ENCODE measurements at places on chromosomes 5 and 9. TPM values are rescaled to one million over a fixed set of nuclear protein-coding genes. Genes with fewer than 3 reads are reported as not detected.
A peak's percentile ranks its signal among the peaks of the same experiment; 100 is the strongest.

GRCh38 chr9:34086864-34087263, 38.2 kb upstream of the UBAP2 start:
- DNase-seq: no peak
- H3K27ac ChIP-seq: peak overlapping the region; percentile 50
- H3K4me3 ChIP-seq: no peak overlapping the region
- H3K36me3 ChIP-seq: peaks cover 11% of the 10 kb centered on the region
- H3K27me3 ChIP-seq: no peaks in the 10 kb centered on the region

- H3K27ac ChIP-seq: no peak overlapping the region
- no peak overlapping the region for H3K4me3 ChIP-seq
- H3K27me3 ChIP-seq: no peaks in the 10 kb centered on the region
- H3K4me1 ChIP-seq: no peaks in the 10 kb centered on the region
Observed at GRCh38 chr9:17994695-17995425, 416.0 kb downstream of the SH3GL2 start.

DNA sequence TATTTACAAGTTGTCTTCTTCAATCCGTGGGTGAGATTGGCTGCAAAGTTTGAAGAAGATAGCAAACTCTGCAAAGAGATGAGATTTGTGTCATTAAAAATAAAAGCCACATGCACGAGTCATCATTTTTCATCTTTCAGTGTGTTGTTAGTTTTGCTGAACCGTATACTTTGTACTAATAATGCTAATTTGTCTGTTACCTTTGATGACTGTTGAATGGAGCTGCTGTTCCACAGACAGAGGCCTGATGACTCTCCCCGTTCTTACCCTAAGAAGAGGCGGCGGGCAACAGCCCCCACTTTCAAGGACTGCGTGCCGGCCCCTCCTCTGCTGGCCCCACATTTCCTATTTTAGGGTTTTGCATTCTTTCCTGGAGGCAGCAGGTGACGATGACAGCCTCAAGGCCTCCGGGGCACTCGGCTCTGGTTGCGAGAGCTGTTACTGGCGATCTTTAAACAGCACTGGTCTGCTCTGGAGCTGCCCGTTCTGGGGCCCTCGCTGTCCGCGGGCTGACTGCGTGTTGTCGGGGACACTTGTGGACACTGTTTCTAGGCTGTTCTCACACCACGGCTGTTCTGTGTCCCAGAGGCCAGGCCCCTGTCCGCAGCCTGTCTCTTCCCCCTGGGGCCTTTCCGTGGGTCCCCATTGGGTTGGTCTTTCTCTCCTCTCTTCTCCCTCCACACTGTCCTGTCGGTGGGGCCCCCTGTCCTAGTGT, 35.1 kb downstream of the NDUFS6 start:
- no peaks in the 10 kb centered on the region for H3K4me1 ChIP-seq
- no peak overlapping the region for H3K4me3 ChIP-seq
- peaks cover 12% of the 10 kb centered on the region for H3K27me3 ChIP-seq
- no peak for DNase-seq

DNA sequence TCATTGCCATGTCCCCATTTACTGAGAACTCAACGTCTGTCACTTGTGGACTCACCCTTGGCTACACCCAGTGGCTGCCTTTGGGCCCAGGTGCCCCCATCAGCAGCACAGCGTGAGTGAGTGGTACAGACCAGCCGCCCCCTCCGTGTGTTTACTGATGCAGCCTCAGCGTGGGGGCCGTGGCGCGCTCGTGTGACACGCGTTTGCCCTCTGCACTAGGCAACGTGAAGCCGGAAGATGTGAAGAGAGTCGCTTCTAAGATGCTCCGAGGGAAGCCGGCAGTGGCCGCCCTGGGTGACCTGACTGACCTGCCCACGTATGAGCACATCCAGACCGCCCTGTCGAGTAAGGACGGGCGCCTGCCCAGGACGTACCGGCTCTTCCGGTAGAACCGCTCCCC, 12.4 kb downstream of the PMPCA start:
- no peak overlapping the region for H3K27ac ChIP-seq
- no peak overlapping the region for H3K4me3 ChIP-seq
- H3K27me3 ChIP-seq: no peaks in the 10 kb centered on the region
- peaks cover 14% of the 10 kb centered on the region for H3K4me1 ChIP-seq
- no peak for DNase-seq

GRCh38 chr9:13590996-13591395, 311.5 kb upstream of the MPDZ start:
- H3K4me3 ChIP-seq: no peak overlapping the region
- no peaks in the 10 kb centered on the region for H3K27me3 ChIP-seq
- H3K36me3 ChIP-seq: peaks cover 2% of the 10 kb centered on the region
- H3K27ac ChIP-seq: no peak overlapping the region
- H3K4me1 ChIP-seq: no peaks in the 10 kb centered on the region
- DNase-seq: no peak

DNA sequence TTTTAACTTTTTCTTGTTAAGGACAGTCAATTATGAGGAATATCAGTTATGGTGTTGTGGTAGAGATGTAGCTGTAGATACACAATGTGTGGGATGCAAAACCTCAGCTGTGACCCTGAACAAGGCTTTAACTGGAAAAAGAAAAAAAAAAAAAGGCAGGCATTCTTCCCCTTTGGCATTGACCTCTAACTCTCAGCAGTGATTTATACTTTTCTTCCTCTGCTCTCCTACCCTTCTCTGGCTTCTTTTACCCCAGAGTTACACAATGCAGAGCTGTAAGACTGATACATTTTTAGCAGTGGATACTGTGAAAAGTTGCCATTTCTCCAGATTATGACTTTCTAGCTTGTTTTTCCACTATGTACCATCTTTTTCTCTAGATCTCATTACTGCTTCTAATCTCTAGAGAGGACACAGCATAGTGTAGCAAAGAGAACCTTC, 2.0 kb downstream of the CTNNAL1 start:
- H3K27ac ChIP-seq: peak overlapping the region; percentile 56
- peaks cover 8% of the 10 kb centered on the region for H3K27me3 ChIP-seq
- DNase-seq: no peak
- peak overlapping the region; percentile 98 for H3K4me3 ChIP-seq
- no peaks in the 10 kb centered on the region for H3K36me3 ChIP-seq

- peaks cover 13% of the 10 kb centered on the region for H3K4me1 ChIP-seq
- no peak for DNase-seq
- H3K36me3 ChIP-seq: peaks cover 35% of the 10 kb centered on the region
Observed at GRCh38 chr5:151038412-151038745, 18.0 kb downstream of the GPX3 start.

DNA sequence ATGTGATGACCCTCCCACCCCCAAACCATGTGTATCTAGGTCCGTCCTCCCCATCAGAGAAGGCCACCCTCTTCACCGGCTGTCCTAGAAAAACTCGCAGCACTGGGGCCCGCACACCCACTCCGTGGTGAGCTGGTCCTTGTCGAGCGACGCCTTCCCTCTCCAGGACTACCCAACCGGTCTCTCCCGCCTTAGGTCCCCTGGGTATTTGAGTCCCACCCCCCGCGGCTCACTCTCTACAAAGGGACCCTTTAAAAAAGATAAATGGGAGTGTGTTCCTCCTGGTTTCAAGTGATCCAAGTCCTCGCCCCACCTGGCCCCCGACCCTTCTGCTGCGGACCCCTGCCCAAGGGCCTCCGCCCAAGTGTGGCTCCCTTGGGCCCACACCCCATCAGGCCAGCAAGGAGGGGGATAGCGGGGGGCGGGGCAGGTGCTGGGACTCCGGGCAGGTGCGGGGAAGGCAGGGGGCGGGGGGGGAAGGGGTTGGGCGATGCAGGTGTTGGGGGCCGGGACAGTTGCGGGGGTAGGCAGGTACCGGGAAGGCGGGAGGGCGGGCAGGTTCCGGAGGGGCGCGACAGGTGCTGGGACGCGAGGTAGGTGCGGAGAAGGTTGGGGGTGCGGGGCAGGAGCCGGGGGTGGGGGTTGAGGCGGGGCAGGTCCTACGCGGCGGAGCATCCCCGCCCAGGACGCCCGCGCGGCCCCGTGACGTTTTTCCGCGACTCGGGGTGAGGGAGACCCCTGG, 970 bp upstream of the ARRDC1 start:
- H3K27me3 ChIP-seq: no peaks in the 10 kb centered on the region
- peak overlapping the region; percentile 52 for H3K4me3 ChIP-seq
- no peaks in the 10 kb centered on the region for H3K36me3 ChIP-seq
- H3K27ac ChIP-seq: no peak overlapping the region

DNA sequence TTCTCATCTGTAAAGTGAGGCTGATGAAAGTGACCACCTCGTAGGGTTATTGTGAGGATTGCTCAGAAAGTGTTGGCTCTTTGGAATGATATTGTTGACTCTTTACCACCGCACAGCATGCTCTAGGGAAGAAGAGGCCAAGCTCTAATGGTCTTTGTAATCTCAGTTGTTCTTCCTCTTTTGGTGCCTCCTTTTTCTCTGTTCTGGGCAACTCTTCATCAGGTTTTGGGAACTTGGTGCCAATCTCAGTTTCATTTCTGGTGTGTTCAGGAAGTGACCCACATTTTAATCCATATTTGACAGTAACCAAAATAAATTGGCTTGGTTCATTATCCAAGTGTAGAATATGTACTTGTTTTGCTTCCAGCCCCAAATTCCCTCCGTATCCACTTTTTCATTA, 25.1 kb downstream of the ARHGAP26 start:
- H3K27ac ChIP-seq: no peak overlapping the region
- no peak overlapping the region for H3K4me3 ChIP-seq
- H3K27me3 ChIP-seq: no peaks in the 10 kb centered on the region
- H3K4me1 ChIP-seq: peaks cover 50% of the 10 kb centered on the region

- H3K36me3 ChIP-seq: peaks cover 12% of the 10 kb centered on the region
- peaks cover 40% of the 10 kb centered on the region for H3K4me1 ChIP-seq
- no peak for DNase-seq
- no peak overlapping the region for H3K4me3 ChIP-seq
- no peaks in the 10 kb centered on the region for H3K27me3 ChIP-seq
Observed at GRCh38 chr5:55316837-55317236, 9.0 kb downstream of the MTREX start.

DNA sequence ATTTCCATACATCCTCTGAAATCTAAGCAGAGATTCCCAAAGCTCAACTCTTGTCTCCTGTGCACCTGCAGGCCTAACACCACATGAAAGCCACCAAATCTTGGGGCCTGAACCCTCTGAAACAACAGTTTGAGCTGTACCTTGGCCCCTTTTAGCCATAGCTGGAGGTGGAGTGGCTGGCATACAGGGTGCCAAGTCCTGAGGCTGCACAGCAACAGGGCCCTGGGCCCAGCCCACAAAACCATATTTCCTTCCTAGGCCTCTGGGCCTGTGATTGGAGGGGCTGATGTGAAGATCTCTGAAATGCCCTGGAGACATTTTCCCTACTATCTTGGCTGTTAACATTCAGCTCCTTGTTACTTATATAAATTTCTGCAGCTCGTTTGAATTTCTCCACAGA, 26.5 kb downstream of the DOCK2 start:
- H3K27me3 ChIP-seq: no peaks in the 10 kb centered on the region
- no peak overlapping the region for H3K4me3 ChIP-seq
- H3K4me1 ChIP-seq: peaks cover 14% of the 10 kb centered on the region
- DNase-seq: no peak
- H3K36me3 ChIP-seq: peaks cover 23% of the 10 kb centered on the region

DNA sequence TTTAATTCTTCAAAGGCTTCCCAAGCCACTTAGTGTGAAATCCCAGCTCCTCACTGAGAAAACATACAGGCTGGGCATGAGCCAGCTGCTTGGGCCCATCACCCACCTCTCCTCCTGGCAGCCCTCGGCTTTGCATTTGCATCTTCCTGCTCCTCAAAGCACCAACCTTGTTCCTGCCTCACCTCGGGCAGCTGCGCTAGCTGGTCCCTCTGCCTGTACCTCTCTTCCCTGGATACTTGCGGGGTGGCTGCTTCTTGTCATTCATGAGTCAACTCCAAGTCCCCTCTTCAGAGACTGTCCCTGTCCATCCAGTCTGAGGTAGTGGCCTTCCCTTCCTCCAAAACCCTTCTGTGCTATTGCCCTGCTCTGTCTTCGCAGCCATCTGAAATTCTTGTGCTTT, 116.1 kb upstream of the CXCL14 start:
- no peaks in the 10 kb centered on the region for H3K36me3 ChIP-seq
- H3K27ac ChIP-seq: no peak overlapping the region
- H3K27me3 ChIP-seq: peaks cover 13% of the 10 kb centered on the region
- no peak for DNase-seq
- no peak overlapping the region for H3K4me3 ChIP-seq
- H3K4me1 ChIP-seq: no peaks in the 10 kb centered on the region

GRCh38 chr9:83219154-83219923, 156.4 kb upstream of the RASEF start:
- peaks cover 46% of the 10 kb centered on the region for H3K27me3 ChIP-seq
- H3K4me3 ChIP-seq: peak overlapping the region; percentile 69
- peaks cover 2% of the 10 kb centered on the region for H3K36me3 ChIP-seq
- no peak overlapping the region for H3K27ac ChIP-seq
- no peak for DNase-seq
- H3K4me1 ChIP-seq: peaks cover 12% of the 10 kb centered on the region

- no peaks in the 10 kb centered on the region for H3K36me3 ChIP-seq
- DNase-seq: no peak
- H3K4me1 ChIP-seq: no peaks in the 10 kb centered on the region
- no peaks in the 10 kb centered on the region for H3K27me3 ChIP-seq
- no peak overlapping the region for H3K27ac ChIP-seq
- no peak overlapping the region for H3K4me3 ChIP-seq
Observed at GRCh38 chr5:108867656-108868055, 120.0 kb downstream of the FER start.

GRCh38 chr5:134594797-134595457, 37.7 kb downstream of the SAR1B start:
- peaks cover 9% of the 10 kb centered on the region for H3K27me3 ChIP-seq
- DNase-seq: peak; percentile 52
- peak overlapping the region; percentile 53 for H3K4me3 ChIP-seq
- no peaks in the 10 kb centered on the region for H3K36me3 ChIP-seq

GRCh38 chr5:151584057-151584937, 6.8 kb downstream of the FAT2 start:
- no peaks in the 10 kb centered on the region for H3K27me3 ChIP-seq
- no peak for DNase-seq
- H3K4me3 ChIP-seq: no peak overlapping the region
- H3K36me3 ChIP-seq: no peaks in the 10 kb centered on the region
- H3K4me1 ChIP-seq: no peaks in the 10 kb centered on the region

- peak; percentile 50 for DNase-seq
- H3K27ac ChIP-seq: no peak overlapping the region
- H3K4me1 ChIP-seq: peaks cover 1% of the 10 kb centered on the region
- no peaks in the 10 kb centered on the region for H3K27me3 ChIP-seq
- no peaks in the 10 kb centered on the region for H3K36me3 ChIP-seq
Observed at GRCh38 chr9:74277532-74277931, 219.6 kb upstream of the RORB start.

DNA sequence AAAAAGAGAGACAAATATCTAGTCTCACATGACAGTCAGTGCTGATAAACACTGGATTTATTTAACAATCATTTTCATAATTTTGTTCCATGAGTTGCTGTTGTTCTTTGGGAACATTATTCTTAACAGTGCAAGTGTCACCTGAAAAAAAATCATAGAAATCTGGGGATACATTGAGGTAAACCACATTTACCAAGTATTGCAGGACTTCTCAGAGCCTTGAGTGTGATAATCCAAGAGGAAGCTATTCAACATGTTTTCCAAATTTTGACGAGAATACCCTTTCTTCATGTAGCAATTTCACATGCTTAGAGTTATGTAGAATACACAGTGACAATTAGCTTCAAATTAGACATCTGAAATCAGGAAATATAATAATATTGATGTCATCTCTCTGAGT, 108.5 kb downstream of the MEGF10 start:
- H3K4me1 ChIP-seq: no peaks in the 10 kb centered on the region
- no peak overlapping the region for H3K4me3 ChIP-seq
- H3K27ac ChIP-seq: no peak overlapping the region
- DNase-seq: no peak
- peaks cover 12% of the 10 kb centered on the region for H3K27me3 ChIP-seq

Gene FAM153A
- 58.1 TPM for total RNA-seq

Gene ROR2
- 0.07 TPM for total RNA-seq

Gene CARTPT
- not detected for total RNA-seq

Gene PRLR
- total RNA-seq: 0.25 TPM

Gene DDX4
- 1.0 TPM for total RNA-seq

Gene STKLD1
- total RNA-seq: 0.88 TPM

Gene ZNF658
- 2.3 TPM for total RNA-seq

Gene MAMDC2
- total RNA-seq: not detected

Gene GARNL3
- 2.2 TPM for total RNA-seq
